ENCODE measurements at places on chromosomes 4 and X. TPM values are rescaled to one million over a fixed set of nuclear protein-coding genes. Genes with fewer than 3 reads are reported as not detected.

The FAM149A gene
- total RNA-seq = 38.8 TPM

The ANAPC4 gene
- total RNA-seq = 17.2 TPM

The CTAG1B gene
- total RNA-seq = not detected

The F9 gene
- total RNA-seq = not detected

The SPATA18 gene
- 3.2 TPM for total RNA-seq

The SH2D1A gene
- 8.6 TPM for total RNA-seq

The PPBP gene
- 10.1 TPM for total RNA-seq

The PCDH7 gene
- 356 TPM for total RNA-seq

The SLC6A14 gene
- not detected for total RNA-seq

The TSPAN7 gene
- 53.8 TPM for total RNA-seq

The UNC5C gene
- 2.4 TPM for total RNA-seq

The FATE1 gene
- total RNA-seq = not detected

The SRPX2 gene
- total RNA-seq = 57.3 TPM

The PLAC8 gene
- 1.4 TPM for total RNA-seq

The SAGE1 gene
- not detected for total RNA-seq

The CXCL13 gene
- 0.32 TPM for total RNA-seq

The STBD1 gene
- total RNA-seq = 30.2 TPM

The SPANXD gene
- total RNA-seq = not detected

The CD38 gene
- 5.8 TPM for total RNA-seq

The ARHGAP36 gene
- total RNA-seq = 0.32 TPM

The MAGED4B gene
- 1.7 TPM for total RNA-seq

The CCSER1 gene
- total RNA-seq = 5.0 TPM

The UGT2B17 gene
- total RNA-seq = not detected

The FAM236C gene
- not detected for total RNA-seq
